Stimulated activated CD8-positive, alpha-beta memory T cell treated with anti-CD3 and anti-CD28 coated beads, Interleukin-15, amount 100 ng/mL, for 48 hours (primary cell): ENCODE measurements at places on chromosomes 4 and X.

DNA sequence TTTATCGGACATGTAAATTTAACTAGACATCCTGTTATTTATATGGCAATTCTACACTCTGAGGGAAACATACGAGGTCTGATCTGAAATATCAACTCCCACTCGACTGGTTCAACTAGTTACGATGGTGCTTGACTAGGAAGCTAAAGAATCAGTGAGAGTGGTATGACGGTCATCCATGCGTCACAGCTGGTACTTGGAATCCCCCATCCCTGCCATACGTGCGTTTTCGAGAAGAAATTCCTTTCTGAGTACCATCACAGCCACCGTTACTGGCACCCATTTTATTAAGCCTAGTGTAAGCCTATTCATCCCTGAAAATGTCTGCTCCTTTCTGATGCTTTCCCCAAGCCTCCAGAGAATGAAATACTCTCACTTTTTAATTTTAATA lies 695 bp upstream of the PIGA start:
- DNase-seq = no peak

DNA sequence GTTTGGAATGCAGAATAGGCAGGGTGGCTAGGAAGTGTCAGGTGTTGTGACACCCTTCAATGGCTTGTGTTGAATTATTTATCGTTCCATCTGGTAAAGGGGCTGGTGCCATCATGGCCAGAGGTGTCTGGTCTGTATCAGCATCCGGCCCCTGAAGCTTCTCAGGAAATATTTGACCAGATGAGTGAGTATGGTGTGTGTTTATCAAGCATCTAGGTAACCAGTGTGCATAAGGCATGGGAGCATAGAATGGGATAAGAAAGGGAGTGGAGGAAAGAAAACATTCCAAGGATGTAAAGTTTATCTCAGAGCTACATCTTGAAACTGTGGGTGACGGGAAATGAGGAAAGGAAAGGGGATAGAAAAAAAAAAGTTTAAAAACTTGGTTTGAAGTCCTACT lies 109.4 kb downstream of the KLHL4 start:
- DNase-seq = no peak

DNA sequence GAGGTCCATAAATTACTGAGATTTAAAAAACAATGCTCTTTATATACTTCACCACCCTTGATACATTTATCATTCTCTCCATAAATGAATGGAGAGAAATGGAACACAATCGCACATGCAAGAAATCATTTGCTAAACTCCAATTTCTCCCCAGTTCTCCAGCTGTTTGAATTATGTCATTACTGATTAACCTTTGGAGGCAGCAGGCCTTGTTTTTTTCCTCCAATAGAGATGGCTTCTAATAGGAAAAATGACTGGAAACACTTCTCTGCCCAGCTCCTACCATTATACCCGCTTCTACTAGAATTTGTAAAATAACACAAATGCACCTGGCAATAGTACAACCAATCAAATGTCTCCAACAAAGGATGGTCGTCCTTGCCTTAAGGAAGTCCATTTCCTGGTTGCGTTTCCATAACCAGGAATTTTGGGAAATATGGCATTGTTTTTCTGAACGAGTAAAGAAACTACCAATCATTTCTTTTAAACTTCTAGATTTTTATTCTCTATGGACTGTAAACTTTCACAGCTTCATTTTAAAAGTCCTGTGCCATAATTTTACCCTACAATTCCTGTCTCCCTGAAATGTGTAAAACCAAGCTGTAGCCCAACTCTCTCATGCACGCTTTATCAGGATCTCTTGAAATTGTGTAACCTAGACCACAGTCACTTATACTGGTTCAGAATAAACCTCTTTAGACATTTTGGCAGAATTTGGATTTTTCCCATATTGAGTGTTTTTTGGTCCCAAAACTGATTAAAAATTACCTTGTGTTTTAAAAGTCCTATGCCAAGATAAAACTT lies 60.1 kb downstream of the APBB2 start:
- DNase-seq = no peak

- DNase-seq = no peak
Observed at GRCh38 chr4:65508168-65508567, 162.1 kb downstream of the EPHA5 start.
